ENCODE measurements at places on chromosomes 3 and 15.

GRCh38 chr3:59257506-59257905 is 207.7 kb upstream of the CFAP20DC start:
- DNase-seq: no peak

- DNase-seq: no peak
Measured at GRCh38 chr15:57589754-57590153, 1.9 kb upstream of the MYZAP start.

GRCh38 chr3:184375747-184376461 is 2.1 kb downstream of the THPO start:
- DNase-seq: no peak

GRCh38 chr3:114363554-114364202 is 69.8 kb downstream of the TIGIT start:
- DNase-seq: peak; percentile 59

- DNase-seq: no peak
Measured at GRCh38 chr15:72827226-72827625, 43.7 kb upstream of the ADPGK start.

All from GM04504 (cell line).